ENCODE measurements at places on chromosomes 11 and 22.

DNA sequence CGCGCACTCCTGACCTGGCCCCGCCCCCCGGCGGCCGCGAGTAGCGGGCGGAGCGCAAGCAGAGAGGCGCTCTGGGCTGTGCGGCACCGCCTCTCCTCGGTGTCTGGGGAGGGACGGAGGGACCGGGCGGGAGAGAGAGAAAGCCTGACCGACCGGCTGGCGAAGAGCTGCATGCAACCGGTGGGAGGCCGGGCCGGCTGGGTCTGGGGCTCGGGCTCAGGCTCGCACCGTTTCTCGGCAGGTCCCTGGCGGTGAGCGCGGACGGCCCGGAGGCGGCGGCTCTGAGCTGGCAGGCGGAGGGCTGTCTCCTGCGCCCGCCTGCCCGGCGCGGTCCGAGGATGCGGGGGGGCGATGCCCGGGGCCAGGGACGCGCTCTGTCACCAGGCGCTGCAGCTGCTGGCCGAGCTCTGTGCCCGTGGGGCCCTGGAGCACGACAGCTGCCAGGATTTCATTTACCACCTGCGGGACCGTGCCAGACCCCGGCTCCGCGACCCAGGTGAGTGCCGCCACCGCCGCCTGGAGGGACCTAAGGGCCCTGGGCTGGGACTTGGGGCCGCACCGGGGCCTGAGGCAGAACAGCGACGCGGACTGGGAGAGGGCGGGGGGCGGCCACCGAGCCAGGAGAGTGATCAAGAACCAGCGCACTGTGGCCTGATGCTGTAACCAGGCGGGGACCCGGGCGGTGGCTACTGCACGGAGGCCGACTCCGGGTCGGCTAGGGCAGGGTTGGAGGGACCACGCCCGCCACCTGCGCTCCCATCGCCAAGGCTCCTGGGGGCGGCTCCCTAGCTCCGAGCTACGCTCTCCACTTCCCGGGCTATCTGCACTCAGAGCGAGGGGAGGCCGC lies at the start of gene SYT9:
Gene SYT9, plus strand, starts transcription at position 69 of the 847 bp plus-strand sequence. Its CDS starts 283 bp downstream, at position 352.
- DNase-seq, result peak; percentile 88

DNA sequence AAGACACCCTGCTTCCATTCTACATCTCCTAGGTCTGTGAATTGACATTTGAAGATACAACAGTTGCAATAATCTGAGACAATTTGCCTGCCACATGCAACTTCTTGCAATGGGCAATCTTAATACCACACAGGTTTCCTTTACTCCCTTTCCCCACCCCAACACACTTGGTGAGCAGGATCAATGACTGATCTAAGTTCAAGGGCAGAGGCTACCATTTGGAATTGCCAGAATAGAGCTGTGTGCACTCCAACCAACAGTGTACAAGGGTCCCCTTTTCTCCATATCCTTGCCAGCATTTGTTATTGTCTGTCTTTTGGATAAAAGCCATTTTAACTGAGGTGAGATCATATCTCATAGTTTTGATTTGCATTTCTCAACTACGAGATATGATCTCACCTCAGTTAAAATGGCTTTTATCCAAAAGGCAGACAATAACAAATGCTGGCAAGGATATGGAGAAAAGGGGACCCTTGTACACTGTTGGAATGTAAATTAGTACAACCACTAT lies 2.9 kb upstream of the NNMT start:
- no peak for DNase-seq

DNA sequence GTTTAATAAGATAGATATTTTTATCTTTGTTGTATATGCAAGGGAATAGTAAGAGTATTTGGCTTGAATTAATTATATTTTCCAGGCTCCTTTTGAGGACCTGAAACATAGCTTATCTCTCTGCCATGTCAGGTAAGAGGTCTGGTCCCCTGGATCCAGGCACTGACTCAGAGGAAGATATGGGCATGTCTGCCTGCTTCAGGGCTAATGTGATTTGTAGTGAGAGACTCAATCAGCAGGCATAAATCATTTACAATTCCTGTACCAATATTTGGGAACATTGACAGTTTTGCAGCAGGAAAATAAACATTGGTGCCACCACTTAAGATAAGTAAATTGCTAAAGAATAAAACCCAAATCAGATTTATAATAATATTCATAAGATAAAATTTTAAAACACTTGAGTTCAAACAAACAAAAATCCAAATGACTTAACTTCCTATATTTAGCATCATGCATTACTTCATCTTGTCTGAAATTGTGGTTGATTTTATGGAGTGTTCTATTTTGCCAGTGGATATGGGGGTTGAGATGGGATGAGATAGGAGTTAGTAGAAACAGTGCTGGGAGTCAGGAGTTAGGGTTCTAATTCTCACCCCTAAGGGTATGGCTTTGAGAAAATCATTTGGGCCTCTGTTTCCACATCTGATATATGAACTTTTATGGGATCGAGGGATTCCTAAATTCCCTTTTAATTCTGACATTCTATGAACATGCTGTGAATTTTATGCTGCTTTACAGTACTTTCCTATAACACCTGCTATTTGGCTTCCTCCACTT lies 5.1 kb upstream of the CALCA start:
- no peak for DNase-seq

- DNase-seq, result peak; percentile 73
These were observed 10.4 kb downstream of the SPATA19 start for GRCh38 chr11:133834682-133835592.

DNA sequence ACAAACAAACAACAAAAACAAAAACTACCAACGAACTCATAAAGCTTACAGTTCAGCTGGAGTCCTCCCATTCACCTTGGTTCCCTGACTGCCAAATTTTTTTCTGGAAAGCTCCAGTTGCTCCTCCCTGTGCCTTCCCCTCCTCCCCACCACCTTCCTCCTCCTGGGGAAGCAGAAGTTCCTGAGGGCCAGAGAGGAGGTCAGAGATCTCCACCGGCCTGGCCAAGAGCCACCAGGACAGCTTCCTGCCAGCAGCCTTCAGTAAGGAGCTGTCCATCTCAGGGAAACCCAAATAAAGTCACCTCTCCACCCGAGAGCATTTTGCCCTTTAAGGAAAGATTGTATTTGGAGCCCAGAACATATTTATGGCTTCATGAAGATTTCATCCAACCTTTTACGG lies 20.0 kb downstream of the APLNR start:
- DNase-seq, result no peak

DNA sequence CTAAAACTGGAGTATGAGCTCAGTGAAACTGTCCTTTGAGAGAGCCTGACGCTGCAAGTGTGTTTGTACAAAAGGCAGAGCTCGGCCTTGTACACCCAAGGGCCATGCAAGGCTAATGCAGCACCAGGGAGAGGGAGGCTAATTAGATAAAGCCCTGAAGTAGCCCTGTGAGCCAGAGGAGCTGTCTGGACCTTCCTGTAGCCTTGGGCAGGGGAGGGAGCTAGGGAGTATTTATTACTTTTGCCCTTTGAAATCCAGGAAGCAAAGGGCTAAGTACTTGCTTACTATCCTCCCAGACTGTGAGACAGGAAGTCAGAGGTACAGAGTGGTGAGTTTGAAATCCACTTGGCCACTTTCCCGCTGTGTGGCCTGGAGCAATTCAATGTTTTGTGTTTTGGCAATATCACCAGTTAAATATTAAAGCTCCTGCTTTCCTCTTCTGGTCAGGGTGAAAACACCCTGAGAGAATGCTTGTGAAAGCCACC lies 10.2 kb upstream of the LDHA start:
- no peak for DNase-seq

DNA sequence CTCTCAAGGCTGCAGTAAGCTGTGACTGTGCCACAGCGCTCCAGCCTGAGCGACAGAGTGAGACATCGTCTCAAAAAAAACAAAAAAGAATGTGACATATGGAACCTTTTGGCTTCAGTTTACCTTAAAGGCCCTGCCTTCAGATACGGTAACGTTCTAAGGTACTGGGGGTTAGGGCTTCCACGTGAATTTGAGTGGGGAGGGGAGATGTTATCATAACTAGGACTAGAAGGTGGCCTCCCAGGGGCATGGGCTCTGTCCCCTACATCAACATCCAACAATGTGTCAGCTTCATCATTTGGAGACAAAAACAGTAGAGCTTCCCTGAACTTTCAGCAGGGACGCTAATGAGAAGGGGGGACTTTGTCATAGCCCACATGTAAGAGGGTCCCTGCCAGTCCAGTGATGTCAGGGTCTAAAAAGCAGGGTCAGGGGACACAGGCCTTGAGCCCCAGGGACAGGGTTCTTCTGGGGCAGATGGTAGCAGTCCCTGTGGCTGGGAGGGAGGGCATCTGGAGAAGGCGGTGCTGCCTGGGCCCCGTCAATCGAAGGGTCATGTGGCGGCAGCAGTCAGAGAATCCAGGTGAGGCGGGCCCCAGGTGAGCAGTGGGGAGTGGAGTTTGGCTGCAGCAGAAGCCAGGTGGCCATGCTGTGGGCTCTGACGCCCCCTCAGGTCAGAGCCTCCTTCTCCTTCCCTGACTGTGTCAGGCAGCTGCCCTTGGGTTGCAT lies 79.8 kb downstream of the BCR start:
- DNase-seq, result no peak
